Body of pancreas (tissue), 4 donors: ENCODE measurements at places on chromosomes 12 and 14.

DNA sequence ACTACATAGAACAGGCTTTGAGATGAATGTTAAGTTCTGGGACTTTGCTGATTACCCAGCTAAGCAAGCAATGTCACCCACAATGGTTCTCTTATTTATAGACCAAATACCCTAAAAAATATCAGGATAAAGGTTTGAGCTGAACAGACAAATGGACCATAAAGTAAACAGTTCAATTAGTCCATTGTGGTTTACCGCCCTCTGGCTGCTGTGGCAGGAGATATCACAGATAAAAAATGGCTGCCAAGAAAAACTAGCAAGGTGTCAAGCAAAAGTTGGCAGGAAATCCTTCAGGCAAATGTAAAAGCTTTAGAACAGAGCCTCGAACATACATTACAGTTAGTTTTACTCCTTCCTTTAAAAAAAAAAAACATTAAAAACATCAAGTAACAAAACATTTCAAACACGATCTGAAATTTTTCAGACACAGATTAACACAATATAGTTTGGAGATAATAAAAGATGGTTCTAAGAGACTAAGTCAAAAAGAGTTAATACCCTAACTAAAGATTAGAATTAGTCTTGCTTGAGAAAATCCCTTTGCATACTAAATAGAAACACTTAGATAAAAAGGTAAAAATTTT, 41.3 kb downstream of the MED13L start:
- peak; percentile 61 for DNase-seq

- no peak for DNase-seq
These were observed 22.7 kb downstream of the MGST1 start for GRCh38 chr12:16370096-16370495.

DNA sequence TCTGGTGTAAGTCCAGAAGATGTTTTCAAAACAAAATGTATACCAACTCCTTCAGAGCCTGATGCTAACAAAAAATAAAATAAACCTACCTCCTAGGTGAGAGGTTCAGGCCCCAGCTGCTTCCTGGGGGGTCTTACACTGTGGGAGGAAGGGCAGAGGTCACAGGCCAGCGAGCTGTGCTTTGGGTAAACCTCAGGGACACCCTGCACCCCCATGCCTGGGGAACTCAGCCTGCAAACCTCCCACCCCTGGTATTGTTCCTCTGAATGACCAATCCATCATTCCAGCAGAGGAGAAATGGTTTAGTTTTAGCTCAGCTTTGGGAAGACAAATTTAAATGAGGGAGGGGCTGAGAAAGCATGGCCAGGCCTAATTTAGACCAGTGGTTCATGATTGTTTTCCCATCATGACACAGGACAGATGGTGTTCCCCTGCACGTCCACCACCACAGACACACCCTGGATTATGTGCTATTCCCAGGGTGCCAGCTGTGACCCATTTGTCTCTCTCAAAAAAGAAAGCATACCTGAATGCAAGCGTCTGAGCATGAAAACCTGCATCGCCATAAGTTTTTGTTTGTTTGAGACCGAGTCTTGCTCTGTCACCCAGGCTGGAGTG, 14.5 kb upstream of the TFCP2 start:
- no peak for DNase-seq

GRCh38 chr12:101604132-101604531, 9.4 kb downstream of the MYBPC1 start:
- no peak for DNase-seq

DNA sequence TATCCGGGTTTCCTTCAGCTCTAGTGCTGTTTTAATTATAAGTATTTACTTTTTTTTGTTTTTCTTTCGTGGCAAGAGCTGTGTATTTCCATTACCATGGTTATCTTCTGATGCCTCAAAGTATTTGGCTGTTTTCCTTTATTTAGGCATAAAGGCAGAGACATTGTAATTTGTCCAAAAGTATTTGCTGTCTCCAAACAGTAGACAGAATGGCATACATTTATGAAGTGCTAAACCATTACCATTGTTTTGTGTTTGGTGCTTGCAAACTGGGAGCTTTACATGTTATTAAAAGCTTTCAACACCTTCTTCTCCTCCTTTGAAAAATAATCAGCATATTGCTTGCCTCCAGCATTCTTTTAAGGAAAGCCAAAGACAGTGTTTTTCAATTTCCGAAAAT, 46.3 kb downstream of the FLRT2 start:
- no peak for DNase-seq
